Pons (tissue), 1 donor: ENCODE measurements at places on chromosomes 7 and 10.

DNA sequence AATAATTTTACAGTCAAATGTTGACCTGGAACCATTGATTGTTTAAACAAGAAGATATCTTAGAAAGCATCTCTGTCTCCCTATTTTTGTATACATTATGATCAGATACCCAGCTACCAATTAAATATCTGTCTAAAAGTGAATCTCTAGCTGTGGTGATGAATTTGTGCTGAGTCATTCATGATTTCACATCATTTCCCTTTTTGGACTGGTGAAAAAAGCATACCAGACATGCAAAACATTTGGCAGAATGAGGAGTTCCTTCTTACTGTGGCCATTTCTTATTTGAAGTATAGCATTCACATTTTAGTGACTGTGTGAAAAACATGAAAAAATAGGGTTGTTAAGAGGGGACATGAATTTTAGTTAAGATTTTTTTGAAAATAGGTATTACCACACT lies 98.0 kb upstream of the GATA3 start:
- peak; percentile 18 for DNase-seq

DNA sequence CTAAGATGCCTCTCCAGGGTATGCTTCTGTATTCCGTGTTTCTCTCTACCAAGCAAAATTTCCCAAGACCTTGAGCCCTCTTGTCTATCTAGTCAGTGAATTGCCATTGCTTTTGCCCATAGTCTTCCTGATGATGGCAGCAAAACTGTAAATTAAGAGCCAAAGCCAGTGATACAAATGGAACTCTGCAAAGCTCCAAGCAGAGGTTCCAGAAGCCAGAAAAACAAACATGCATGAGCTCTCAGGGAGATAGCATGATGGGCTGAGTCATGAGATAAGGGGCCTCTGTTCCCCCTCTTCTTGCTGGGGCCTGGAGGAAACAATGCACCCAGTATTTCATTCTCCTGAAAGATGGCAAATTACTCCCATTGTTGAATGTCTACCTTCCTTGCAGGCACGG lies 24.7 kb downstream of the LSMEM1 start:
- DNase-seq = peak; percentile 45

GRCh38 chr10:132643709-132644526 lies 106.3 kb downstream of the INPP5A start:
- DNase-seq = no peak

DNA sequence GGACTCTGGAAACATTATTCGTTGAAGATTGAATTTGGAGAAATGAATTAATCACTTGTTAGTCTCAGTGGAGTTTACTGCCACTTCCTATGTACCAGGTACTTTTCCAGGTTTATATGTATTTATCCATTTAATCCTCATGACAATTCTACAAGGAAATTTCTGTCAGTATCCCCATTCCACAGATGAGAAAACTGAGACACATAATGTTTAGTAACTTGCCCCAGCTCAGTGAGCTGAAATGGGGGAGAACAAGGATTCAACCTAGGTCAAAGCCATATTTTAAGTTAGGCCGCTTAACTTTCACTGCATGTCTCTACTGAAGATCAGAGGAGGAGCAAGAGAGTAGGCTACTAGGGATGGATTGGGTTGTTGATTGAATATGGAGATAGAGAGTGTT lies 4.6 kb upstream of the SCIN start:
- DNase-seq = no peak

- DNase-seq = no peak
Observed at GRCh38 chr7:27198871-27199801, 755 bp downstream of the HOXA13 start.

DNA sequence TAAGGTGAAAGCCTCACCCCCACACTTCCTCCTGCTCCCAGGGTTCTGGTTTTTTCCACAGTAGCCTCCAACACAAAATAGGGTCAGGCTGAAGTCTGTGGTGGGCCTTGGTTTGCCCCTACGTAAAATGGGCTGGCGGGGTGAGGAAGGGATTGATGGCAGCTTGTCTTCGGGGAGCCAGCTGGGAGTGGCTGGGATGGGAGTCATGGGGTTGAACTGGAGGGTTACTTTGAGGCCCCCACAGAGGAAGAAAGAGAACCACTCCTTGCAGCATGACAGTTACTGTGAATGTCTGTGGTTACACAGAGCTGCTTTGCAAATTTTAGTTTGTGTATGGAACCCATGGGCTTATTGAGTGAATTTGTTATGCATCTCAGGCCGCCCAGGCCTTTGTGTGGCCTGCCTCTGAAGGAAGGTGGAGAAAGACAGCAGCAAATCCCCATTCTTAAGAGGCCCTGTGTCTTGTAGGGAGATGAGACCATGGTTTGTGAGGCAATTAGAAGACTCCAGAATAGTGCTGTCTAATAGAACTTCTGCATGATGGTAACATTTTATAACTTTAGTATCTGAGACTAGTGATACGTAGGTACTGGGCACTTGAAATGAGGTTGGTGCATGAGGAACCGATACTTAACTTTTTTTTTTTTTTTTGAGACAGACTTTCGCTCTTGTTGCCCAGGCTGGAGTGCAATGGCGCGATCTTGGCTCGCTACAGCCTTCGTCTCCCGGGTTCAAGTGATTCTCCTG lies 8.1 kb downstream of the TRIM8 start:
- DNase-seq = no peak

DNA sequence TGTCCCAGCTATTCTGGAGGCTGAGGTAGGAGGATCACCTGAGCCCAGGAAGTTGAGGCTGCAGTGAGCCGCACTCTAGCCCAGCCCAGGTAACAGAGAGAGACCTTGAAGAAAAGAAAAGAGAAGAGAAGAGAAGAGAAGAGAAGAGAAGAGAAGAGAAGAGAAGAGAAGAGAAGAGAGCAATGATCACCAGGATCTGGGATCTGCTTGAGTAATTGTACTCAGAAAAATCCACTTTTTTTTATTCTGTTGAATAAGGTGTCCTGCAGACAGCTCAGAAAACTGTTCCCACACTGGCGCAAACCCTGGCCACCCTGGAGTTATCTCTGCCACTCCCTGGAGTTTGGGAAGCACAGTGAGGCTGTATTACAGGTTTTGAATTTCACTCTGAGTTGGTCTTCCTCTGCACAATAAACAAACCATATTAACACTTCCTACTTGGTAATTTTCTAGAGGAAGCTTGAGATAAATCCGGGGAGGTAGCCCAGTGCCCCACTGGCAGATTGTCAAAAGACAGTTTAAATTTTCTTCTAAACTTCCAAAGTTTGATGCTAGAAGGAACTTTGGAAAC lies 9.6 kb upstream of the OAT start:
- DNase-seq = no peak

GRCh38 chr10:62637249-62638061 lies 167.1 kb upstream of the ADO start:
- no peak for DNase-seq

DNA sequence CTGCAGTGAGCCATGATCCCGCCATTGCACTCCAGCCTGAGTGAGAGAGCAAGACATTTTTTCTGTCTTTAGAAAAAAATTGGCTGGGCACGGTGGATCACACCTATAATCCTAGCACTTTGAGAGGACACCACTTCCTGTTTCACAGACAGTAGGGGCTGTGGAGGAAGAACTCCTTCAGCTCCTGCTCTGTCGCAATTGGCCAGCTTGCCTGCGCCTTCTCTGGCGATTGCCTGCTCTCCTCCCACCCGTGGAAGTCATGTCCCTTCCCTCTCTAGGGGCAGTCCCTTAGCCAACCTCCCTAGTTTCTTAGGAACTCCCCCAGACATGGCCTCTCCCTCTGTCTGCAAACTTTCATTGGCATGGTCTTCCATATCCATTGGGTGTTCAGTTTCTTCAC lies 8.7 kb downstream of the PDSS1 start:
- no peak for DNase-seq

- no peak for DNase-seq
Observed at GRCh38 chr10:5147255-5147980, 37.5 kb downstream of the AKR1C8 start.

- no peak for DNase-seq
Observed at GRCh38 chr10:35927990-35928488, 285.9 kb upstream of the FZD8 start.

DNA sequence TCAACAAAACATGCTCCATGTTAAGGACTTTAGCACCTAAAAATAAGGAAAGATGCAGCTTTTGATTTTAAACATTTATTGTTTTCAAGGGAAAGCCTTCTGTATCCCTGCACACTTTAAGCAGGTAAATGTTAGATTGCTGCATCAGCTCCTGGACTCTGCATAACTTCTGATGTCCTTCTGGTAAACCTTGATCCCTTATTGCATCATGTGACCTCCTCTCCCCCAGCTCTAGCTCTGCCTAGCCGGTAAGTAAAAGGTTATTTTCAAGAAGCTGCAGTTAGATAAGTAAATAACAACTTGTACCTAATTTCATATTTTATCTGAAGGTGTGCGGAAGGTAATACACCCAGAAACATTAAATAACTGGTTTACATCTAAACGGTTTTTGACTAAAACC lies 37.5 kb downstream of the PDK4 start:
- no peak for DNase-seq

GRCh38 chr7:48087349-48087748 lies 1.7 kb upstream of the UPP1 start:
- no peak for DNase-seq

DNA sequence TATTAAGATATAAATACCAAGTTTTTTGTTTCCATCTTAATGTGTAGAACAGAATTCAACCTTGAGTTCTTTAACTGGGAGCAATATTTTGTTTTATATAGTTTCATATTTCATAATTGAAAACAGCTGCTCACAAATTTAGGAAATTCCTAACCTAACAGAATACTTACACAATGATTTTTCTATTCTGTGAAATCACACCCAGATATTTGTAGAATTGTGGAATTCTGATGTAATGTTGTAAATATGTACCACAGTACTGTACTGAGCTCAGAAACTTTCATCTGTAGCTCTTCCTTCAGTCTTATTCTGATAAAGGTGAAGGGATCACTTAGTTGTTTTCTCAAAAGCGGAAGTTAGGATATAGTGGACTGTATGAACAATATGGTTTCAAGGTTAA lies 143.4 kb upstream of the GLI3 start:
- DNase-seq = no peak

GRCh38 chr10:121078672-121079102 lies 227.5 kb downstream of the WDR11 start:
- DNase-seq = no peak

GRCh38 chr7:12731775-12732174 lies 44.3 kb downstream of the ARL4A start:
- no peak for DNase-seq

GRCh38 chr10:86366902-86367151 lies 232 bp upstream of the GRID1 start:
- DNase-seq = peak; percentile 69

DNA sequence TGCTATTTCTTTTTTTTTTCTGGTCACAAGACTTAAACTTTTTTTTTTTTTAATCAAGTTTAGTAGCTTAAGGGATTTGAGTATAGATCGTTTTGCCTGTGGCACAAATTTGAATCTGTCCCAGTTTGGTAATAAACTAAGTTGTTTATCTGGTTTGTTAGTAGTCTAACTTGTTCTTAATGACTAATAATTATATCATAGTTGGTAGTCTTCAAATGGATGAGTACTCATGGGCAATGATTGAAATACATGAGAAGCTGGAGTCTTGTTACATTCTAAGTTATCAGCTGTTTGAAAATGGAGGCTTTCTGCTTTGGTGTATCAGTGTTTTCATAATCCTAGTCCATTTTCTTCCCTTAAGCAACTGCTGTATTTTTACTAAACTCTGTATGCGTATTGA lies 12.3 kb downstream of the BTAF1 start:
- no peak for DNase-seq

- peak; percentile 87 for DNase-seq
Observed at GRCh38 chr7:43572516-43573049, 10.3 kb upstream of the STK17A start.

- no peak for DNase-seq
Observed at GRCh38 chr10:116272440-116273283, at the start of gene GFRA1. Gene GFRA1 (minus strand): TSS chr10:116273206. CDS start chr10:116272029, 1,177 bp downstream.

- peak; percentile 92 for DNase-seq
Observed at GRCh38 chr10:103709341-103709920, 145.9 kb downstream of the SH3PXD2A start.

GRCh38 chr10:9596368-9596920 lies 1421.2 kb upstream of the CELF2 start:
- DNase-seq = no peak

DNA sequence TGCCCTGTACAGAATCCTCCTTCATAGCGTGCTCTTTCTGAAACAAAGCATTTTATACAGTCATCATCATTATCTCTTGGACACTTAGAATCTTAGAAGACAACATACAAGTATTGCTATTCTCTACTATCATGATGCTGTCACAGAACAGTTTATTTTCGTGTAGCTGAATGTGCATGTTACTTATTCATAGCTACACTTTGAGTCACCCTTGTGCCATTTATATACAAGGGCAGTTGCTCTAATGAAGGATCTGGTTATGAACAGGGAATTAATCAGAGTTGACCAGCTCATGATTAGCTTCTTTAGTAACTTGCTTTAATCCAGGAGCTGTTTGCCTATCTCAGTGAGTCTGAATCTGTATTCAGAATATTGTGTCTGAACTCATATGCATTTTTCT lies 11.2 kb downstream of the CASP2 start:
- DNase-seq = no peak

DNA sequence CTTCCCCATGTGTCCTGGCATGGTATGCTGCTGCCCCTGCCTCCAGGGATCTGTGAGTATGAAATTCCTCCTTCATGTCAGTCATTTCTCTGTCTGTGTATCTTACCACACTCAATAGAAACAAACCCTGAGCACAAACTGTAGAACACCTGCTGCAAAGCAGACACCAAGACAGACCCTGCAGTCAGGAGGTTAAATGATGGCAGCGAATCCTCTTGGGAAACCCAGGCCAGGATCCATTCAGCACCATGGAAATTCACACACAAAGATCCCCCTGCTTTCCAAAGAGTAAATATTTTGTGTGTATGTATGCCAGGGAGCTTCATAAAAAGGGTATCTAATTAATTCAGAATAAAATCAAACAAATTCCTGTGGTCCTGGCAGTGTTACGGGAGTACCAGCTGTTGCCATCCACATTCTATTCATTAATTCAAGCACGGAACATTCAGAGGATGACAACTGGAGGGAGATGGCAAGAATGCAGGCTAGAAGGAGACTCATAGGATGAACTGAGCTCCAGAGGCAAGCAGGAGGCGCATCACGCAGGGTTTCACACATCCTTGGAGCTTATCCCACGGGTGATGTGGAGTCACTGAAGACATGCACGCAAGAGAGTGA lies 14.8 kb downstream of the ITIH5 start:
- no peak for DNase-seq

GRCh38 chr7:152202056-152202455 lies 176.6 kb downstream of the GALNT11 start:
- no peak for DNase-seq

GRCh38 chr10:10138685-10139084 lies 879.0 kb upstream of the CELF2 start:
- DNase-seq = no peak

GRCh38 chr10:58453105-58453504 lies 59.6 kb upstream of the BICC1 start:
- DNase-seq = no peak

DNA sequence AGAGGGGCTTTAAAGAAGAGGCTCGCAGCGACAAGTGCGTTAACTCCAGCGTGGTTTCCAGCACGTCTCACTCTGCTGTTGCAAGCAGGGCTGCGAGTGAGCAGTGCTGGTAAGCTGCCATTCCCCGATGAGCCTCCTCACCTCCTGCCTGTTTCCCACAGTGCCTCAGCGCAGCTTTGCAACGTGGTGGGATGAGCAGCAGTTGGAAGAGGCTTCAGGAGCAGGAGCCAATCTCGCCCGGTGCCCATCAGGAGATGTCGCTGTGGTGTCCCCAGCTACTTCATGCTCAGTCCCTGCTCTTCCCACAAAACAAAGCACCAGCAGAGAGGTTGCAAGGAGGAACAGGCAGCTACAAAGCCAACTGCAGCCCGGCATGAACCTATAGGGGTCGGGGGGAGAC lies 2.4 kb upstream of the ADARB2 start:
- peak; percentile 49 for DNase-seq
